ENCODE measurements at places on chromosomes 7 and 10.

DNA sequence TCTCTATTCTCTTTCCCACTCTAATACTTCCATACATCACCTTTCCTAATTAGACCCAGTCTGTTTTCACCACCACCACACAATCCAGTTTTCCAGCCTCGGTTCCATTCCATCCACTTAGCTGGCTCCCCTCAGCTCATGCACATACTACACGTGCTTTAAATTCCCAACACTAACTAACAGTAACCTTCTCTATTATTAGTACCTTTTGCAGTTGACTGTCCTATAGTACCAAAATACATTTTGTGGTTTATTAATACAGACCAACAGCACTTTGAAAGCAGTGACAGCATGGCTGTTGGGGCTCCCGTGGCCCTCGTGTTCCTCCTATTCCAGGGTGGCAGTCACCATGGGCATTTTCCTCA lies 64.9 kb downstream of the LARP4B start:
- no peak for DNase-seq

DNA sequence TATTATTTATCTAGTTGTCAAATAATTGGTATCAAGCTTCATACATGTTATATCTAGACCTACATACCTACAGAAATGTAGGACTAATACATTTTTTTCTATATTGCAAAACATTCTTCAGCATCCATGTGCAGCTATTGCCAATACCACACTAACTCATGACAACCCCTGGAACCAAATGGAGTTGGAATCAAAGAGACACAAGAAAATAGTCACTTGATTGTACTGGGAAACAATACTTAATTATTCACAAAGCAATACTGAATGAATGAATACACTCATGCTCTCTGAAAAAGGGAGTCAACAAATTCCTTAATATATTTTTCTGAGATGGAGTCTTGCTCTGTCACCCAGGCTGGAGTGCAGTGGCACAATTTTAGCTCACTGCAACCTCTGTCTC lies 10.4 kb upstream of the CFAP43 start:
- no peak for DNase-seq

DNA sequence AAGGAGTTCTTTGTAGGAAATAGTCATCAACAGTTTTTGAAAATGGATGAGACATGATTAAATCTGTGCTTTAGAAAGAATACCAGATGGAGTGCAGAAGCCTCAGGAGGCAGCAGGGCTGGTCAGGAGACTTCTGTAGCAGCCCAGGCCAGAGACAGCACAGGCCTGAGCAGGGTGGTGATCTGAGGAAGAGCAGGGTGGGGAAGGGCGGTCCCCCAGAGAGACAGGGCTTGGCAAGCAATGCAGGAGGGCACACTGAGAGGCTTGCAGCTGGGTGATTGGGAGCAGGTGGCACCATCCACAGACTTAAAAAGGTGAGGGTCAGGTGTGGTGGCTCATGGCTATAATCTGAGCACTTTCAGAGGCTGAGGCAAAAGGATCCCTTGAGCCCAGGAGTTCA lies 4.3 kb upstream of the SMKR1 start:
- no peak for DNase-seq

- no peak for DNase-seq
These were observed 309.1 kb downstream of the MDFIC start for GRCh38 chr7:115230882-115231571.

DNA sequence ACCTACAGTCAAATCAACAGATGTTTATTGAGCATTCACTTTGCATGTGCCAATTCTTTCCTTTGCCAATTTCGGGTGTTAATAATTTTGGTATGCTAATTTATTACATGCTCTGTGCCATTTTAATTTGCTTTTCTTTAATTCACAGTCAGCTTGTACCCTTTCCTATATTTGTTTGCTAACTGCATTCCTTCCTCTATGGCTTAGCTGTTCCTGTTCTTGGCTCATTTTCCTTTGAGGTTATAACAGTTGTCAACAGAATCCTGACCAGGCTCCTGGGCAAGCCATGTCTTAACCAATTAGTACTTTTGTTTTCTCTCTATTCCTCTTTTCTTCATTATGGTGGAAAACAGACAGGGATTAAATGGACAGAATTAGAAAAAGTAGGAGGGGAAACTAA lies 73.6 kb upstream of the RPA3 start:
- DNase-seq: no peak

- DNase-seq: no peak
These were observed 26.7 kb downstream of the PIK3CG start for GRCh38 chr7:106891548-106892410.

GRCh38 chr10:99743841-99744240 lies 11.8 kb downstream of the CUTC start:
- DNase-seq: no peak

GRCh38 chr7:131255242-131255641 lies 72.4 kb upstream of the MKLN1 start:
- DNase-seq: no peak

DNA sequence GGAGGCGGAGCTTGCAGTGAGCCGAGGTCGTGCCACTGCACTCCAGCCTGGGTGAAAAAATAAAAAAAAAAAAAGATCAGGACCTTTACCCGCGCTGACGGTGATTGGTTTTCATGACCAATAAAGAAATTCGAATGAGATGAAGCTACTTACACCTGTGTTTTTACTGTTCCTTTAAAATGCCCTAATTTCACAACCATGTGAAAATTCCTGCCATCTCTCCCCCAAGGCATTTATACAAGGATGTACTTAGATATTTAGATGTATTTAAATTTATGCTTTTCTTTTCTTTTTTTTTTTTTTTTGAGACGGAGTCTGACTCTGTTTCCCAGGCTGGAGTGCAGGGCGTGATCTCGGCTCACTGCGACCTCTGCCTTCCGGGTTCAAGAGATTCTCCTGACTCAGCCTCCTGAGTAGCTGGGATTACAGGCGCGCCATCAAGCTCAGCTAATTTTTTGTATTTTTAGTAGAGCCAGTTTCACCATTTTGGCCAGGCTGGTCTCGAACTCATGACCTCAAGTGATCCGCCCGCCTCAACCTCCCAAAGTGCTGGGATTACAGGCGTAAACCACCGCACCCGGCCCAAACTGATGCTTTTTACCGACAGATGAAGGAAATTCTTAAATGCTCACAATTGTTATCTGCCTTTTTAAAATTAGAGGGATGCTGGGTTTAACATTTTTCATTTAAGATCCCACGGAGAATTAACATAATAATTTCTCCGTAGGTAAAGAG lies 3.1 kb upstream of the PHYH start:
- DNase-seq: no peak

DNA sequence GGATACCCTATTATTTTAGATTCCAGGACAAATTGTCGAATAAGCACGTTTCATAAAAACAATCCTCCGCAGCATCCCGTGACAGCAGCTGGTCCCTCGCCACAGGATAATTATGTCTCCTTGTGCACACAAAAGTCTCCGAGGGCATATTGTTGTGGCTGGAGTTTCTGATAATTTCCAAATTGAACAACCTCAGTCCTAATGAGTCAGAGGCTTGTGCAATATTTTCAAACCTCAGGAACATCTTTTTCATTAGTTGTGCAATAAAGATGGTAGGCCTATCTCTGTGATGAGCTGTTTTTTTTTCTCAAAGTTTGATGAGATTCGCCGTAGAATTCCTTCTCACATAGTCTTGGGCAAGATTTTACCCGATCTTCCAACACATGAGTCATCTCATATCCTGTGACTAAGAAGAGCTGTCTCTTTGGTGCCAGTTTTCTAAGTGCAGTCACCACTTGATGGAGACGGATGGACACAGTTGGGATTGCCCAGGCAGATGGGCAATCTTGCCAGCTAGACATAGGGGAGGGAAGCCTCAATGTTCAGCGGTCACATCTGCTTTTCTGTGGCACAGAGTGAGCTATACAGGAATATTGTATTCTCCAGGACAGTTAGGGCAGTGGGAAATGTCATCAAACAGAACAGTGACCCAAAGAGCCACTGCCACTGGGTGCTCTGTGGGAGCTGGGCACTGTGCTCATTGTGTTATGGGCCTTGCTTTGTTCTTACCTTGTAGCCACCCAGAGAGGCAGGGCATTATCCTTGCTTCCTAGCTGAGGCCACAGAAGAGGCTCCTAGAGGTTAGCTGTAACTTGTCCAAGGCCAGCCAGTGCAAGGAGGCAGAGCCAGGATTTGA lies 7.8 kb downstream of the HTRA1 start:
- DNase-seq: no peak

GRCh38 chr7:114656466-114656865 lies 241.9 kb downstream of the FOXP2 start:
- DNase-seq: no peak

- DNase-seq: no peak
These were observed 135.3 kb downstream of the KIAA1217 start for GRCh38 chr10:24344279-24344678.

DNA sequence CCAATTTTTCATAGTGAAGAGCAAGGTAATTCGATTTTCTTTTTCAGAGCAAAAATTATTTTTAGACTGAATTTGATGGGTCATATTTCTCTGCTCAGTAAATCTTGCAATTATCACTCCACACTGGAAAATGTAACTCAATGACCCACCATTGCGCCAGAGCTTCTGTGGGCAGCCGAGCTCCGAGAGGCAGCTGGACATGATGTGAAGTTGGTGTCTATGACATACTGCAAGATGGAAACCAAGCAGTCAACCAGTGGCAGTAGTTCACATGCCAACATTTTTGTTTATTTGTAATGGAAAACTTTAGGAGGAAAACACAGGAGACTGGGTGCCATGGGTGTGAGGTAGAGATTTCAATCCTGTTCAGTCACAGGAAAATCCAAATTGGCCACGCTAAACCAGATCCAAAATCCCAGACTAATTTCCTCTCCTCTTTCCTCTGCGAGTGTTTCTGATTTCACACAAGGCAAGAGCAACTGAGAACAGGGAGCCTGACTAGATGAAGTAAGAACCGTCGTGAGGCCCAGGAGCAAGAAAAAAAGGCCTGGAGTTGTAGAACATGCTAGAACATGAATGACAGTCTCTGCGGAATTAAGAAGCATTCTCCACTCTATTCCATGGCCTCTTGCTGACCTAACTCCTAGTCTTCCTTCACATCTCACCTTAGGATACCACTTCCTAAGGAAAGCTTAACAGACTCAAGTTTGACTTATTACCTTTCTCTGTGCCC lies 39.3 kb downstream of the CALD1 start:
- DNase-seq: no peak
